GM23248 (cell line): ENCODE measurements at places on chromosomes 16 and 17. TPM values are rescaled to one million over a fixed set of nuclear protein-coding genes. Genes with fewer than 3 reads are reported as not detected.
A peak's percentile ranks its signal among the peaks of the same experiment; 100 is the strongest.

GRCh38 chr17:76353004-76353598 lies 615 bp downstream of the PRPSAP1 start:
- peak; percentile 61 for DNase-seq

The ANKRD13B gene
- 9.4 and 26.8 TPM in 2 replicates for total RNA-seq

DNA sequence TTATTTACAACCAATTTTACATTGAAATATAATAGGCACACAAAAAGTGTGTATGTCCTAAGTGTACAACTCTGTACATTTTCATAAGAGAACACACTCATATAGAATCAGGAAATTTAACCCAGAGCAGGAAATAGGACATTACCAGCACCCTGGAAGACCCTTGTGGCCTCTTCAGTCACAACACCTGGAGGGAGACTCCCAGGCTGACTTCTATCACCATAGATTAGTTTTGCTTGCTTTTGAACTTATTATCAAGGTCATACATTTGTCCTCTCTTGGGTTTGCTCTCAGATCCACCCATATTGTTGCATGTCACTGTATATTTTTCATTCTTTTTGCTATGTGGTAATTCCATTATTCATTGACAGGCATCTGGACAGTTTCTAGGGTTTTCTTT lies 5.8 kb downstream of the RIPOR1 start:
- no peak for DNase-seq

- DNase-seq, result peak; percentile 28
Observed at GRCh38 chr17:21001813-21002221, 41.0 kb downstream of the USP22 start.

The TLCD2 gene
- 2.2 and 2.8 TPM in 2 replicates for total RNA-seq

DNA sequence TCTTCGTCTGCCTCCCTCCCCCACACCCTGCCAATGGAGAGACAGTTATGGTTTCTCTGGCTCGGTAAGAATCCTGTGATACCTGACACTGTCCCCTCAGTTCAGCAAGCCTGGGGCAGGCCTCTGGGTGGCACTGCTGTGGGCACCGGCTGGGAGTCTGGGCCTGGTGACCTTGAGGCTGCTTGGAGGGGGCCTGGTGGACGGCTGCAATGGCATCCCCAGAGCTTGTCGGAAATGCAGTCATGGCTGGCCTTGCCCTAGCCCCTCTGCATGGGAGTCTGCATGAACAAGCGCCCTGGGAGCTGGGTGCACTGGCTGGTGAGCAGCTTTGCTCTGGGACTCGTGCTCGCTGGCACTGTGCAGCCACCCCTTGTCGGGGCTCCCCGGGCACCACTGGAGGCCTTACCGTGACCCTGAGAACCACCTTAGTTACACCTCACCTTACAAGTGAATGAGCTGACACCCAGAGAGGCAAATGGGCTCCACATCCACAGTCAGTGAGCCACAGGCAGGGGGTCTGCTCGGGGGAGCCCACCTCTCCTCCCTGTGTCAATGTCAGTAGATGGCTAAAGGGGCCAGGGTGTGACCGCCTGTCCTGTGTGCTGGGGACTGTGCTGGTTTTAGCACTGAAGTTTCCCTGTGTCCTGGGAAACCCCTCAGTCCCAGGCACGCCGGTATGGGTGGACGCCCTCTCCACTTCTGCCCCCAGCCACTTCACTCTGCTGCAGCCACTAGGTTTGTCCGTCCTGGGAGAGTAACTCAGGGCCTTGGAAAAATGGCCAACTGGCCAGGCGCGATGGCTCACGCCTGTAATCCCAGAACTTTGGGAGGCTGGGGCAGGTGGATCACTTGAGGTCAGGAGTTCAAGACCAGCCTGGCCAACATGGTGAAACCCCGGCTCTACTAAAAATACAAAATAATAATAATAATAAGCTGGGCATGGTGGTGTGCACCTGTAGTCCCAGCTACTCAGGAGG lies 1.4 kb downstream of the LGALS3BP start:
- DNase-seq, result no peak

GRCh38 chr17:50311112-50311460 lies 34.8 kb upstream of the XYLT2 start:
- no peak for DNase-seq

The TMED6 gene
- total RNA-seq, result not detected in 2 replicates

The MGAT5B gene
- total RNA-seq, result 0.11 TPM in 1 of 2 replicates, not detected in the other

DNA sequence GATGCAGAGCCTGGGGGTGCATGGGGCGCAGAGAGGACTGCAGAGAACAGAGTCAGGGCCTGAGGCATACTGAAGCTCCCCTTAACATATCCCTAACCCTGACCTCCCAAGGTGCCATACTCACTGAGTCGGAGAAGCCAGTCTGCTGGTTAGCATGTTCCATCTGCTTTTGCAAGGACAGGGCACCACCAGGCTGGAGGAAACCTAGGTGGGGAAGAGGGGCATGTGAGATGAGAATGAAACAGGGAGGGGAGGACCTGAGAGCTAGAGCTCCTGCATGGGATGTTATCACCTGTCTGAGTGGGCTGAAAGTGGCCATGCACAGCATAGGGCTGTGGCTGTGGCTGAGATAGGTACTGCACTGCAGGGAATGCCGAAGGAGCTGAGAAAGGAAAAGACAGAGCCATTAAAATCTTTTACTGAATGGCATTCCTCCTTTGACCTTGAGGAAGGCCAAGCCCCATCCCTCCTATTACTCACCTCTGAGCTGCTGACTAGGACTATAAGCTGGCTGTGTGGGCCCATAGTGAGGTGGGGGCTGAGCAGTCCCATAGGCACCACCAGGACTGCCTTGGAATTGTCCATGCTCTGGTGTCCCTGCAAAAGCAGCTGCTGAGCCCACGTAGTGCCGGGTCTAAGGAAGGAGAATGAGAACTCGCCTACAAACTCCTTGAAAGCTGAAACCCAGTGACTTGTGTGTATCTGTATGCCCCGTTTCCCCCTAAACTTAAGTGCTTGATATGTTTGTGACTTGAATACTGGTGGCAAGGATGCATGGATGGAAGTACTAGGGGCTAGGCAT lies 1.9 kb downstream of the GPS2 start:
- DNase-seq, result peak; percentile 38

DNA sequence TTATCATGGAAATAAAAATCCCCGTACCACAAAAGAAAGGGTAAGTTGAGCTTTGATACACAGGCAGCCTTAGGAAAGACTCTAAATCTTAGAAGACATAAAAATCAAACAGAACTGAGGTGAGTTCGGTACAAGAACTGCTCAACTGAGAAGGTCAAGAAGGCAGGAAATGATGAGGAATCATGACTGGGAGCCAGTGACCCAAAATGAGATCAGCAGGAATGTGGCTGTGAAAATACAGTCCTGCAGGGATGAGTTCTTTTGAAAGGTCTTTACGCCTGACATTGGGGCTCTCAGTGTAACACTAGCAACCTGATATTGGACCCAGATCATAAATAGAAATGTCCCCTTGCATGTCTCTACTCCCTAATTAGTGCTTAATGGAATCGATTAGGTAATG lies 56.3 kb upstream of the CDH11 start:
- DNase-seq, result peak; percentile 79

The DDX5 gene
- total RNA-seq, result 241 and 303 TPM in 2 replicates

DNA sequence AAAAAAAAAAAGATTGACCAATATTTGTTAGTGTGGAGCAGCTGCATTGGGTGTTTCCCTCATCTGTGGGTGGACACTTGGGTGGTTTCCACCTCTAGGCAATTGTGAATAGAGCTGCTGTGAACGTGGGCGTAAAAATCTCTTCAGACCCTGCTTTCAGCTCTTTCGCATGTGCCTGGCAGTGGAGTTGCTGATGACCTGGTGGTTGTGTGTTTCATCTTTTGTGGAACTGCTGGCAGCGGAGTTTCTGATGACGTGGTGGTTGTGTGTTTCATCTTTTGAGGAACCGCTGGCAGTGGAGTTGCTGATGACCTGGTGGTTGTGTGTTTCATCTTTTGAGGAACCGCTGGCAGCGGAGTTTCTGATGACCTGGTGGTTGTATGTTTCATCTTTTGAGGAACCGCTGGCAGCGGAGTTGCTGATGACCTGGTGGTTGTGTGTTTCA lies 21.4 kb downstream of the ZC3H18 start:
- DNase-seq, result peak; percentile 78

- DNase-seq, result no peak
Observed at GRCh38 chr16:57531253-57531575, 5.2 kb downstream of the CCDC102A start.

The PRSS53 gene
- 7.0 and 10.5 TPM in 2 replicates for total RNA-seq

DNA sequence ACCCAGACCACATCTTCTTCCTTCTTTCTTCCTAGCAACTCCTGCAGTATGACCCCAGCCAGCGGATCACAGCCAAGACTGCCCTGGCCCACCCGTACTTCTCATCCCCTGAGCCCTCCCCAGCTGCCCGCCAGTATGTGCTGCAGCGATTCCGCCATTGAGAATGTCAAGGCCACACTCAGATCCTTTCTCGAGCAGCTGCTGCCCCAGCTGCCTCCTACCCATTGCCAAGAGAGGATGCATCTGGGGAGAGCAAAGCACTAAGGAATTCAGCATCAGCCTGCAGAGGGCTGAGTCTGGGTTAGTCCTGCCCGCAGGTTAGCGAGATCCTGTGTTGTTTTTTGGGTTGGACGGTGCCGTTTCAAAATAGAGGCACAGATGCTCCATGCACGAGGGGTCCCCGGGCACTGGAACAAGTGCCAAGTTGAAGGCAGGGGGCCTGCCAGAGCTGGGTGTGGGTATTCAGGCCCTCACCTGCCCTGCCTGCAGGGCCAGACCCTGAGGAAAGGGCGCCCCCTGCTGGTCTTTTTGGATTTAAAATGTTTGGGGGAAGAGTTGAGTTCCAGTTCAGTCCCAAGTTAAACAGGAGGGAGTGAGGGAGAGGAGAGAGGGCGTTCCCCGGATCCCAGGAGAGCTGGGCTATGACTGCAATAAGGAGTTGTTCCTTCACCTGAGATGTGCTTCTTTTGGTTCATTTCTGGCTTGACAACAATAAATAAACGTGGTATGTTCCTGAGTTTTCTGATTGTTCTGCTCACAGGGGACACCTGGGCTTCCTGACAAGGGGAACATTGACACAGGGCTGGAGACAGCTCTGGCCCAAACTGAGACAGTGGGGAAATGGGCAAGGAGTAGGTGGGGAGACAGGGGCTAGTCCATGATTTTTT lies 4.9 kb downstream of the CDK3 start:
- DNase-seq, result peak; percentile 67

The HSD17B2 gene
- total RNA-seq, result not detected in 2 replicates

The KRTAP4-9 gene
- total RNA-seq, result not detected in 2 replicates

GRCh38 chr17:71550675-71551074 lies 570.1 kb upstream of the SOX9 start:
- no peak for DNase-seq

The KCNJ2 gene
- 0.63 and 1.1 TPM in 2 replicates for total RNA-seq

The RNF222 gene
- total RNA-seq, result not detected in 2 replicates

GRCh38 chr17:62911114-62911513 lies 54.9 kb upstream of the TANC2 start:
- DNase-seq, result no peak

The PRCD gene
- 1.5 and 3.4 TPM in 2 replicates for total RNA-seq

The ZFP1 gene
- total RNA-seq, result 4.4 and 7.8 TPM in 2 replicates

DNA sequence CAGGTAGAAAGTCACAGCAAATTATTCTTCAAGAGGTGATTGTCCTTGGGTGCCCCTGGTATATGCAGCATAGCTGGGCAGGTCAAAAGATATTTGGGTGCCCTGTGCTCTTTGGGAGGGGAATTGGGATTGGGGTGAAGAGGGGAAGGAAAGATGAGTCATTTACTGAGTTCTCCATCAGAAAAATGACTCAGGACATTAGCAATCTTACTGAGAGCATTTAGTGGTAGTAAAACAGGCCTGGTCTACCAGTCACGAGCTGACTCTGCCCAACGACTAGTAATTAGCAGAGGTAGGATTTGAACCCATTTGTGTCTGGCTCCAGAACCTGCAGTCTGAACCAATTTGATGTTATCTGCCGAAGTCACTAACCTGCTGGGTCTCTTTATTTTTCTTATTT lies 6.0 kb upstream of the GRIN2A start:
- DNase-seq, result no peak
